Stimulated activated naive CD4-positive, alpha-beta T cell treated with Interleukin-2 at 50 U/mL for 16 hours (primary cell): ENCODE measurements at places on chromosomes 5 and 9.

DNA sequence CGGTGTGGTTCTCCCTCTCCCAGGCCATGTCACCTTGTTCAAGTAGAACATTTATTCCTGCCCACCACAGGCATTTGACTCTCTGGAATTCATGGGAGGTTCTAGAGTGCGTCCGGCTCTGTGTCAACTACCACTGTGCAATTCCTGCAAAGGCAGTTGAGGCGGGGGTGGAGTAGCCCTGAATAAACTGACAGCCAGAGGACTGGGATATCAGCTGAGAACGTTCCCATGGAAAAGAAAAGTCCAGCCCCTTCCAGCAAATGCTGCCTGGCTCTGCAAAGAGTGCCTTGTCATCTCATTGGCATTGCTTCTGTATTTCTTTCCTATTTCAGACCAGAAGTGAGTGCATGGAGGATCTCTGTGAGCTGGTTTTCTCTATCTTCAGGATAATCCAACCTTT, 18.9 kb upstream of the MEGF9 start:
- no peak for DNase-seq

DNA sequence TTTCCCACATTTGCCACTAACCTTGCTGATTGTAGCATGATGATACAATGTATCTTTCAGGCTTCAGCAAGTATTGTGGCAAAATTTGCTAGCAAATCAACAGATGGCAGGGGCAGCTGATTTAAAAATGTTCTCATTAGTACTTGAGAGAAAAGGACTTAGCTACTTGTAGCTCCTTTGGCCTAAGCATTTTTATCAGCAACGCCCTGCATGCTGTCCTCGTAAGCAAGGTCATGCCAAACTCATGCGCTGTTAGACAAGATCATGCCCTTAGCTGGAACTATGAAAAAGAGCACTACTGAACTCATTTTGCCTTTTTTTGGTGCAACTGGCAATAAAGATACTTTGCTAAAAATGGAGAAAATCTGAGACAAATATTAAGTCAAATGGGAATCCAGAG, 197.1 kb downstream of the ICE1 start:
- DNase-seq: no peak

- no peak for DNase-seq
Observed at GRCh38 chr5:55278778-55279177, 28.7 kb downstream of the DHX29 start.

DNA sequence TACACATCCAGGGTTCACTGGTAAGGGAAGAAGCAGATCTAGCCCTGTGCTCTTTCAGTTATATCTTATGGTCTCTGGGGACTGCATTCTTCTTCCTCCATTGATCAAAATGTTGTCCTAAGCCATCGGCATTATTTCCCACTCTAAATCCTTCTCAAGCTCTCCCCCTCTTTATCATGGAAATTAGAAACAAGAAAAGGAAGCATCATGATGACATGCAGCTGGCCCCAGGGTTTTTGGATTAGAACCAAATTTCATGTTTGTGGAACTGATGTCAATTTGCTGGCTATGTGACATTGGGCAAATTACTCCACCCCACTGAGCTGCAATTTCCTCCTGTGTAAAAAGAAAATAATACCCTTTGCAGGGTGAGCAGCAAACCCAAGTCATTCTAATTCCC, 39.5 kb downstream of the MFAP3 start:
- no peak for DNase-seq

- no peak for DNase-seq
Observed at GRCh38 chr5:129110742-129111141, 16.2 kb downstream of the ISOC1 start.
